ENCODE measurements at places on chromosomes 7 and 10. TPM values are rescaled to one million over a fixed set of nuclear protein-coding genes. Genes with fewer than 3 reads are reported as not detected.

The RSBN1L gene
- total RNA-seq: 9.3 TPM

The LRRC4 gene
- 1.9 TPM for total RNA-seq

The SEMA3E gene
- 0.27 TPM for total RNA-seq

The CRHR2 gene
- 0.24 TPM for total RNA-seq

The TBXAS1 gene
- total RNA-seq: 4.2 TPM

The DMBT1 gene
- not detected for total RNA-seq

The SPDYE9 gene
- total RNA-seq: not detected

The MRLN gene
- total RNA-seq: not detected

The SRRM3 gene
- 16.3 TPM for total RNA-seq

The SUN3 gene
- total RNA-seq: not detected

The DDX21 gene
- 18.3 TPM for total RNA-seq

The CDHR1 gene
- 0.32 TPM for total RNA-seq

The SMKR1 gene
- not detected for total RNA-seq

The RAMP3 gene
- total RNA-seq: 31.2 TPM

The GPRIN2 gene
- not detected for total RNA-seq

The NODAL gene
- total RNA-seq: not detected

DNA sequence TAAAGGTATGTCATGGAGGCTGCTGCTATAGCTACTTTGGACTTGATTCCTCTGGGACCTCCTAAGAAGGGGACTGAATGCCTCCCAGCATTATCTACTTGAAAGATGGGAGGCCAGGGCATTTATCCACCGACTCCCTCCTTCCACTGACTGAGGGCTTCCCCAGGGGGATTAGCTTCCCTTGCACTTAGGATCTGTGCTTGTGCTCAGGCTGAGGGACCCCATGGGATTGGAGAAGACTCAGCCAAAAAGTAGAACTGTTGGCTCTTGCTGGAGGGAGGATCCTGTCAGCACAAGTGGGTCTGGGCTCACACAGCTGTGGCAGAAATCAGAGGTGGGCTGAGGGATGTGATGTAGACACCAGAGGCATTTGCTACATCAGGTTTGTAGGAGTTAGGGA is 81.5 kb upstream of the SYPL1 start:
- no peak for DNase-seq

- no peak for DNase-seq
These were observed 32.1 kb upstream of the TNRC18 start for GRCh38 chr7:5455581-5456219.

- peak; percentile 45 for DNase-seq
These were observed 89.3 kb downstream of the BEND7 start for GRCh38 chr10:13439313-13440184.

GRCh38 chr7:116087291-116087690 is 56.7 kb upstream of the TFEC start:
- no peak for DNase-seq

DNA sequence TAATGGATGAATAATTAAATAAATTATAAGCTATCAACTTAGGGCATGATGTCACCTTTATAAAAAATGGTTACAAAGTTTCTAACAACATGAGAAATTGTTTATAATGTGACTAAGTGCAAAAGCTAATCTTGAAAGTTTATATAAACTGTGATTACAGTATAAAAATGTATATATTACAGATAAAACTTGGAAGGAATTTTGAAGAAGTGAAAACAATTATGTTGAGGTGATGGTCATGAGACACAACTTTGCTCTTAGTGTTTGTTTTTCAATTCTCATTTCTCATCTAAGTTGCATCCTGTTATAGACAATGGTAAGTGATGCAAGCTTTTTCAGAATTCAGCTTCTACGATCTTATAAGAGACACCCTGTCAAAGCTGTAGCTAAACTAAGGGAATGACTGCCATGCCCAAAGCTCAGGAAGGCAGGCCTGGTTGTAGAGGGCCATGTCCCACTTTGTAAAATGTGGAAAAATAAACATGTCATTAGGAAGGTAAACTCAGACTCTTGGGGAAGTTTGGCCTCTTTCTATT is 23.9 kb downstream of the MACC1 start:
- no peak for DNase-seq

DNA sequence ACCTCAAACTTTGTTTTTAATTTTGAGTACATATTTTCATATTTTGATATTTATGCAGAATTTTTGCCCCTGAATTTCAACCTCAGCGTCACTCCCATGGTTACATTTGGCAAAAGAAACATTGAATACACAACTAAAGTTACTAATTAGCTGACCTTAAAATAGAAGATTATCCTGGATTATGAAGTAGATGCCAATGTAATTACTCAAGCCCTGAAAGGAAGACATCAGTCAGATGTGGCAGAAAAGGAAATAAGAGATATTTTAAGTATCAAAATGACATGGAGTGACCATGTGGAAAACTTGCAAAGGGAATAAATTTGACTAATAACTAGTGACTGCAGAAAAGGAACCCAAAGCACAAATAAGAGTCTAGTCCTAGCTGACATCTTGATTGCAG is 701.3 kb upstream of the KCND2 start:
- no peak for DNase-seq

DNA sequence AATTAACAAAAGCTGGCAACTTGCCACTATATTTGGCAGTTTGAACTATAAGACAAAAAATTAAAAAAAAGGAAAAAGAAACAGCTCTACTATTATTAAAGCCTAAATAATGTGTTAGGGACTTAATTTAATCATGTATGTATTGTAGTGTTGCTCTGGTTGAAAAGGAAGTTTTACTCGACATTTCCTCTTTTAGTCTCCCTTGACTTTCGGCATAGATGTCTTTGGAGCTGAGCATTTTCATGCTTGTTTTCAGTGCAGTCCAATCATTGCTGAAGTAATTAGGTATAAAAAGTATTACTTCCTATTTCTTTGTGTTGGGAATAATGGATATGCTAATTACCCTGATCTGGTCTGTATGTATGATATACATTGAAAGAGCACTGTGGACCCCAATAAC is 216.8 kb upstream of the KLF6 start:
- no peak for DNase-seq

GRCh38 chr10:117166418-117167345 is 28.6 kb upstream of the VAX1 start:
- no peak for DNase-seq

DNA sequence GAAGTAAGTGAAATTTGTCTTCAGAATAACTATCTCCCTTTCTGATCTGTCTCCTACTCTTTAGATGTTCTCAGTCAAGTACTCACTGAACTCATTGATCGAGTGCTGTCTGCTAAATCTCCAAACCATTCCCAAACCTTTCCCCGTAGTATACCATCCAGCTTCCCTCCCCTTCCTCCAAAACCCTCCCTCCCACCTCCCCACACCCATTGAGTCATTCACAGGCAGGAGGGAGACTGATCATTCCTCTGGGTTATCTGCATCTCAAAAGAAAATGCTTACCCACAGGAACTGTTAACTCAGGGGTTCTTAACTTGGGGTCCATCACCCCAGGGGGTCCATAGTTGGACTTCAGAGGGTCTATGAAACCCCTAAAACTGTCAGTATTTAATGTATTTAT is 37.4 kb downstream of the GOT1 start:
- DNase-seq: no peak

GRCh38 chr10:113124724-113125123 is 174.7 kb downstream of the TCF7L2 start:
- DNase-seq: no peak

- DNase-seq: no peak
These were observed 190.1 kb upstream of the SLC26A5 start for GRCh38 chr7:103636153-103636552.

- DNase-seq: peak; percentile 55
These were observed 8.0 kb upstream of the BEND7 start for GRCh38 chr10:13536674-13537366.

GRCh38 chr10:12874501-12874900 is 127.0 kb downstream of the CCDC3 start:
- no peak for DNase-seq

- no peak for DNase-seq
These were observed 9.3 kb downstream of the ZC3HAV1L start for GRCh38 chr7:139026551-139026950.

- DNase-seq: peak; percentile 57
These were observed 51.3 kb upstream of the GPR26 start for GRCh38 chr10:123614888-123615287.

- DNase-seq: no peak
These were observed 14.2 kb upstream of the POR start for GRCh38 chr7:75900617-75901315.

DNA sequence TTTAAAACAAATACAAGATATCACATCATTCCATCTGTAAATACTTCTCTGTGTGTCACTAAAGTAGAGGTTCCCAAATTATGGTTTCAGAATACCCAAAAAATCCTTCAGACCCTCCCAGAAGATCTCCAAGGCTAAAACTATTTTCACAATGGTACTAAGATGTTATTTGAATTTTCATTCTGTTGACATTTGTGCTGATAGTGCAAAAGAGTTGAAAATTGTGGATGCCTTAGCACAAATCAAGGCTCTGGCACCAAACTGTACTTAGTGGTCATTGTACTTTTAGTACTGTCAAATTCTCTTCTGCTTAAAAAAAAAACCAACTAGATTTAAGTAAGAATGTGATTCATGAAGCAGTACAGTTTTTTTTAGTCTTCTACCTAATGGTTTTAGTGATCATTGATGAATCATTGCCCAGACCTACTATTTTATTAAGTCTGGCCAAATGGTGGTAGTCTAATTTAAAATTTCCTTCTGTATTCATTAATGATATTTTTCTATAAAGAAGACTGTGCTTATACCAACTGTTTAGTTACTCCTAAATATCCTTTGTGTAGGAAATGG is 50.5 kb downstream of the TPST1 start:
- no peak for DNase-seq

GRCh38 chr7:35420656-35421055 is 166.8 kb upstream of the TBX20 start:
- DNase-seq: no peak

DNA sequence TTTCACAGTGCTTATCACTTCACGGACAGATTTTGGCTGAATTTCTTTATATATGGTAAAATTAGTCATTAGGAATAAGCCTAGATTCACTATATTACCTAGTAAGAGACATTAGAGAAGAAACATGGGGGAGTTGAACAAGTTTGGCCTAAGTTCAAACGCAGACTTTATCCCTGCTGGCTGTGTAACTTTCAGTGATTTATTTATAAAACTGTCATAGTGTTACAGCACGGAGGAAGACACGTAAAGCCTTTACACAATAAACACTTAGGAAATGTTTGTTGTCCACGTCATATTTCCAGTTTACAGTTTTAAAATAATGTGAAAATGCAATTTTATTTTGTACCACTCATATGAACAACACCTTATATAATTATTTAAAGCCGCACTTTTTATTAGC is 661.5 kb downstream of the MAGI2 start:
- no peak for DNase-seq

DNA sequence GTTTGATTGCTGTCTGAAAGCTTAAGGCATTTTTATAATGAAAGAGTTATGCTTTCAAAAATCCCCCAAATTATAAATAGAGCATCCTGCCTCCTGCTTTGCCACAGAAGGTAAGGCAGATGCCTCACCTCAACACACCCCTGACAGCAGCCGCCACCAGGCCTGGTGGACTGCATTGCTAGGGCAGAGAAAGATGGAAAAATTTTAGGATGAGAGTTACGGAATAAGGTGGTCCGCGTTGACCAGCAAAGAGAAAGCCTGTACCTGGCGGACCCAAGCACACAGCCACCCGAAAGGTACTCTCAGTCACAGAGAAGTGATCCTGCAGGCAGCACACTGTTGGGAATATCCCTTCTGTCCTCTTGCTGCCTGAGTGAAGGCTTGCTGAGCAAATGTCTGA is 360.4 kb upstream of the SHH start:
- DNase-seq: no peak

- no peak for DNase-seq
These were observed 180.9 kb downstream of the ANK3 start for GRCh38 chr10:60208676-60209269.

DNA sequence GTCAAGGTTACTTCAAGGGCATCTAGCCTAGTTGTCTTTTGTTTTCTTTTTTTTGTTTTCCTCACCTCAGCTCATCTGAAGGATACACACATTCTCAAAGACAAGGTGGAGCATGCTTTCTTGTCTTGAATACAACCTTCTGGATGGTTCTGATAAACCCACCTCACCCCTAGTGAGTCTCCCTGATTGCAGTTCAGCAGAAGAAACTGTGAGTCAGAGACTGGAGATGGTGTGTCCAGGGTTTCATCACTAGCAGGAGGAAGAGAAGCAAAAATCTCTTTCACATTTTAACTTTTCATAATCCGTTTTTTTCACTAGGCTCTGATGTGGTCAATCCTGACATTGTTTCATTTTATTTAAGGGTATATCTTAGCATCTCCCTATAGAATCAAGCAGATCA is 143.0 kb upstream of the NRBF2 start:
- no peak for DNase-seq

DNA sequence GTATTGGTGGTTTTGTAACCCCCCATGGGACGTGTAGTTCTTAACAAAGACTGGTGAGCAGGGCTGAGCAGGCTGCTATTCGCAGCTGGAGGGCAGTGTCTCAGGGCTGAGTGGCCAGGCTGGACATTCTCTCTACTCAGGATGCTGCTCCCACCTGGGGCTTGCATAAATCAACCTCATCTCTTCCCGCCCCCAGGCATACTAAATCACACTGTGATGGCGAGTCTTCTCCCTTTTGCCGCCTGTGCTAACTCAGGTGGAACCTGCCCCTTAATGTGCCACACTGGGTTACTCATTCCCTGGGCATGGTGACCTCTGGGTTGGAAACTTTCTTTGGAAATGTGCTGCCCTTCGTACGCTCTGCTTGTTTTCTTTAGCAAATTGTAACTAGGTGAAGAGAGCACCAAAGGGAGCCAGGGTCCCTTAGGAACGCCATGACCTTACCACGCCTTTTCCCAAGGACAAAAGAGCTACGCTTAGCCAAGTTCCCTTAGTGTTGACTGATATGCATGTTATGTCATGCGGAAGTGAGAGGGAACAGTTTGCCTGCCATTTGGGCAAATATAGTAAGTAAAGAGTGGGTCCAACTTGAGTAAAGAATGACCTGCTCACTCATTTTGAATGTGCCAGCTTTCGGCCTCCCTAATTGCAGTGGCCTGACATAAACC is 40.4 kb upstream of the COBL start:
- no peak for DNase-seq

DNA sequence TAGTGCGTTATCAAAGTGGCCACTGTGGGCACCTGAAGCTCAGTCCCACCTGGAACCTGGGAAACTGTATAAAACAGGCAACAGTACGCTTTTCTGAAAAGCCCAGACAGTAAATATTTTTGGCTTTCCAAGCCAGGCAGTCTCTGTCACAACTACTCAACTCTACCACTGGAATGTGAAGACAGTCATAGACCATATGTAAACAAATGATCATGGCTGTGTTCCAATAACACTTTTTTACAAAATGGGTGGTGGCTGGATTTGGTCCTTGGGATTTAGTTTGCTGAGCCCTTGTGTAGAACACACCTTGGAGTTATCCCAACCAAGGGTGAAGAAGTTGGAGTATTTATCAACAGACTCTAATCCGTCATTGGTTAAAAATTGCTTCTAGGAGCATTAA is 259.9 kb downstream of the SKIDA1 start:
- no peak for DNase-seq

- peak; percentile 79 for DNase-seq
These were observed 96.9 kb downstream of the HIPK2 start for GRCh38 chr7:139680676-139681462.
